ENCODE measurements at places on chromosomes 3 and 15.
A peak's percentile ranks its signal among the peaks of the same experiment; 100 is the strongest.

GRCh38 chr15:40427188-40427587 is 13.6 kb upstream of the BAHD1 start:
- no peak for DNase-seq

- DNase-seq: peak; percentile 48
Observed at GRCh38 chr3:184710870-184711492, 883 bp downstream of the MAGEF1 start.

DNA sequence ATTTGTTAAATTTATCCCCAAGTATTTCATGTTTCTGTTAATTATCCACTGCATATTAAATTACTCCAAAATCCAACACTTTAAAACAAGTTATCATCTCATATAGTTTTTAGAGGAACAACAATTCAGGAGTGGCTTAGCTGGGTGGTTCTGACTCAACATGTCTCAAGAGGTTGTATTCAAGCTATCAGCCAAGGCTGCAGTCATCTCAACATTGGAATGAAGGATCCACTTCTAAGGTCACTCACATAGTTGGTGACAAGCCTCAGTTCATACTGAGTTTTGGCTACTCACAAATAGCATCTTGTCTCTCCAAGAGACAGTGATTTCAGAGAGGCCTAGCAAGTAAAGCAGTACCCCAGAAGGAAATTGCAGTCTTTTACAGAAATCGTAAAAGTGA is 134.7 kb downstream of the NR2E3 start:
- peak; percentile 5 for DNase-seq

- DNase-seq: no peak
Observed at GRCh38 chr3:55765398-55765797, 278.3 kb upstream of the WNT5A start.

GRCh38 chr3:141240286-141240685 is 8.7 kb downstream of the PXYLP1 start:
- no peak for DNase-seq

DNA sequence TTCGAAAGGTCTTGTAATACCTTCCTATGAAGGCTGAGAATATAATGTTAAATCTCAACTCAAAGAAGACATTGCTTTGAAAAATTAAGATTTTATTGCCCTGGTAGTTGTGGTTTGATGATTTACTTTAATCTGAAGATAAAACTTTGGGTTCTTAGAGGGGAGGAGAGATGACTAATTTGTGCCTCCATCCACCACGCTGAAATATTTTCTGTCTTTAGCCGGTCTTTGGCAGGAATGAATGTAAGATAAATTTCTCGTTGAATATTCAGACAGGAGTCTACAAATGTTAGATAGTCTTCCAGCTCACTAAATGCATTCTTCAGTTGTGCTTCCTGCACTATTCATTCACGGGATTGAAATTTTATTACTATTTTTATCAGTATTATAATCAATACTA is 844.3 kb upstream of the NR2F2 start:
- DNase-seq: no peak

- peak; percentile 47 for DNase-seq
Observed at GRCh38 chr3:123552095-123552714, 32.6 kb downstream of the HACD2 start.

DNA sequence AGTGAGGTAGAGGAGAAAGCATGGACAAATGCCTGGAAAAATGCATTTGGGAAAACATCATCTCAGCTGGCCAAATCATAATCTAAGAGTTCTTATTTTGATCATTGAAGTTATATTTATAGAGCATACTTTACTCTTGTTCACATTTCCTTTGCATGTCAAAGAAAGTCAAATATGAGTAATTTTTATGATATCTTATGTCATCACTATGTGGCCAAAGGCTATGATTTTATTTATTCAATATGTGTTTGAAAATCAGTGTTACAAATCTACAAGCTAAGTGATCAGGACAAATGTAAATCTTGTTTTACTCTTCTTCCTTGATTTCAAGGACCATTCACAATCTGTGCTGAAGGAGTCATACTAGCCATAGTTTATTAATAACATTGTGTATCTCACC is 237.2 kb upstream of the DPH6 start:
- no peak for DNase-seq

DNA sequence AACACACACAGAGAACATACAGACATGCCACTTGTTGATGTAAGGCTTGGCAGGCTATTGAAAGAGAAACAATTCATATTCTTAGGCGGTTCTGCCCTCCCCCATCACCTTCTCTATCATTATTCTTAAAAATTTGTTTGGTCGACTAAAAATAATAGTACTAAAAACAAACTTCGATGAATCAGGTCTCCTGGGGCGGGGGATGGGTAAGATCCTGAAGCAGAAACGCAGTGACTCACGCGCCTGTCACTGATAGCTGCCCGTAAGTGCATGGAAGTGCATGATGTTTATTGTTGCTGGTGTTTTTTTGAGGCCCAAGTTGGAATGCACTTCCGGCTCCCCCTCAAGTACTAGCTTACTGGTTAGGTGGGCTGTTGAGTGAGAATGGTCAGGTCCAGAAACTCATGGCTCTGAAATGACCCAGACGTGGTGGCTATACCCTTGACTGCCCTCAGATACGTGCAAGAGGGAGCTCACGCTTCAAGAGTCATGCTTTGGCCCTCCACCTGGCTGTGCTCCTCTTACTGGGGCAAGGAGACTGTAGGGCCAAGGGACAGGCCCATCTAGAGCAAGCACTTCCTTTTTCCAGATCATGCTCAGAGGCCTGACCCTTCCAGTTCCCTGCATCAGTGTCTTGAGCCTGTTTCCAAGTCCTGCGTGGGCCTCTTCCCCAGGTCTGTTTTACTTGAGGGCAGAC is 10.9 kb downstream of the SMAD3 start:
- DNase-seq: peak; percentile 29

GRCh38 chr3:155594526-155595187 is 150.2 kb downstream of the PLCH1 start:
- DNase-seq: no peak

GRCh38 chr3:112333002-112333380 is at the start of gene CD200:
Gene CD200, plus strand, starts transcription at chr3:112333156. Its CDS starts 57 bp downstream, at chr3:112333213.
- no peak for DNase-seq

- no peak for DNase-seq
Observed at GRCh38 chr3:95350049-95350448, 1287.2 kb downstream of the NSUN3 start.

DNA sequence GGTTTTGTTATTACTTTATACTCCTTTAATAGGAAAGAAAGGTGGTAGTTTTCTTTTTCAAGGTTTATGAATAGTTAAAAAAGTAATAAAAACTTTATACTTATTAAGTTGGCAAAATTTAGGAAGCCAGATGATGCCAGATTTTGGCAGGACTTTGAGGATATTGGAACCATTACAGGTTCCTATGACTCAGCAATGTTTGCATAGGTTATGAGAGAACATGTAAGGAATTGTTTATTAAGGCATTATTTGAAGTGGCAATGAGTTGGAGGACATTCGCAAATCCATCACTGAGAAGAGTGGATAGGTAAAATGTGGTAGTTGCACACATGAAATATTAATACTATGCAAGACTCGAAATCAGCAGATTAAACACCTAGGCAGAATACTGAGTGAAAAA is 29.9 kb downstream of the CDAN1 start:
- DNase-seq: no peak

DNA sequence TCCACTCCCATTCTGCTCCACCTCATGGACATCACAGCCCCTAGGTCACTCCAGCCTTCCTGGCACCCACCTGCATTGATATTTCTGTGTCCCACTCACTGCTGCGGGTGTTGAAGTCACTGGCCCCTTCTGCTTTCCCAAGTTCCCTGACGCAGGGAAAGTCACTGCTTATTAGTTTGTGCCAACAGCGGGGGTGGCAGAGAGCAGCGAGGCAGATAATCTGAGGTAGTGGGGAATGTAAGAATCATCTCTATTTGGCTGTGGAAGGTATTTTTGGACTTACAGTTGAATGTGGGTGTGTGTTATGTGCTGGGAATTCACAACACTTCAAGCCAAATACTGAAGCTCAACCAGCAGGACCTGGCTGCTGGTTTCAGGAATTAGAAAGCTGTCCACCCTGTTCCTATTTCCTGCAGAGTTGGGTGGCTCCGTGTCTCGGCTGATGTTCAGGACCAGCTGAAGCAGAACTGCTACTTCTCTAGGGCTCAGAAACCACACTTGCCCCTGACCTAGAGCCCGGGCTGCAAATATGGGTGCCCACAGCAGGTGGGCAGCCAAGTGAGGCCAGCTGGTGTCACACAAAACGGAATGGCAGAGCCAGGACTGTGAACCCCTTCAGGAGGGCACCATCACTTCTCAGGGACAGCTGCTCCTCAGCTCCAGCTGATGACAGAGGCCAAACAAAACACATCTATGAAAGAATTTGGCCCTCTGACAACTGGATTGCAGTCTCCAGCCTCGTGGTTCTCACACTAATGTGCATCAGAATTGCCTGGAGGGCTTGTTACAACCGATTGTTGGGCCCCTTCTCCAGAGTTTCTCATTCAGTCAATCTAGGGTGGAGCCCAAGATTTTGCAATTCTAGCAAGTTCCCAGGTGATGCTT is 57.7 kb downstream of the SEMA5B start:
- no peak for DNase-seq

DNA sequence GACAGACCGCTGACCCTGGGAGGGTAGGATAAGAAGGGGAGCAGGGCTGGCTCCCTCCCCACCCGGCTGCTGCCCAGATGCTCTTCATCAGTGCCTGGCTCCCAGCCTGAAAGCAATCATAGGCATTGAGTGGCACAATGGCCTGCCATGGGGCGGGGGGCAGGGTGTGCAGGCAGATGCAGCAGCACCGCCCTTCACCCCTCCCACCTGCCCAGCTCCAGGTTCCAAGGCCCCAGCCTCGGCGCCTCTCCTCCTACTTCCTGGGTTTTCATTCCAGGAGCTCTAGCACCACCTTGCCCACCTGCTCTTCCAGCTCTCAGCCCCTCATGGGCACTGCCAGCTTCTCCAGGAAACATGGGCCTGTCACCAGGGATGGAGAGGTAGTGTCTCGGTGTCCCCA is 101.7 kb downstream of the MEGF11 start:
- no peak for DNase-seq

- DNase-seq: no peak
Observed at GRCh38 chr3:127762787-127763105, 59.6 kb downstream of the MGLL start.

- no peak for DNase-seq
Observed at GRCh38 chr3:117404730-117405129, 695.2 kb downstream of the TUSC7 start.

- DNase-seq: no peak
Observed at GRCh38 chr3:124760601-124761000, 30.3 kb downstream of the UMPS start.

GRCh38 chr3:116153174-116153573 is 292.1 kb downstream of the LSAMP start:
- no peak for DNase-seq

GRCh38 chr3:111758642-111759041 is 100.4 kb upstream of the PHLDB2 start:
- no peak for DNase-seq

- DNase-seq: no peak
Observed at GRCh38 chr15:76321602-76322001, 10.3 kb upstream of the ETFA start.

DNA sequence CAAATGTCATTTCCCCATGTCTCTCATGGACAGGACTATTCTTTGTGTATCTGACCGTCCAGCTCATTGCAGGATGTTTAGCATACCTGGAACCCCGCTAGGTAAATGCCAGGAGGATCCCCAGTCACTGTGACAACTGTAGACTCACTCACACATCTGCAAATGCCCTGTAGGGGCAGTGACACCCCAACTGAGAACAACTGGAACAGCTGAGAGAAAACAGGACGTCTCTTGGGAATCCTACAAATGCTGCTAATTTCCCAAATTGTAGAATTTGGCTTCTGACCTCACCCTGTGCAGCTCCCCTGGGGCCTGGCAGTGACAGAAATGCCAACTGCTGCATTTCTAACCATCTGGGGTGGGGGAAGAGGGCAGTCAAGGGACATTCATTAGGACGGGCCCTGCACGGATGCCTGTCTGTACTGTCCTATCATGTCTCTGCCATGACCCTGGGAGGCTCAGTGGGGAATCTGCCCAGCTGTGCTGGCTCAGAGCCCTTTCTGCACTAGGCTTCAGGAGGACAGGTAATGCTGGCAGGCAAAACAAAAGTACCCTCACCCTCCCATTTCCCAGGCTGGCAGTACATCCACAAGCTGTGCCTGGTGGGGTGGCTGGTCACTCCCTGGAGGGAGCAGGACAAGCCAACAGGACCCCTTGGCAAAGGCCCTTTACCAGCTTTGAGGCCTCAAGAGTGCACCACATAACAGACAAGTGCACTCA is 30.4 kb downstream of the RAB6B start:
- DNase-seq: no peak

- no peak for DNase-seq
Observed at GRCh38 chr3:141863491-141863890, 13.0 kb upstream of the ATP1B3 start.

GRCh38 chr15:42921342-42921731 is 759 bp upstream of the TTBK2 start:
- no peak for DNase-seq

DNA sequence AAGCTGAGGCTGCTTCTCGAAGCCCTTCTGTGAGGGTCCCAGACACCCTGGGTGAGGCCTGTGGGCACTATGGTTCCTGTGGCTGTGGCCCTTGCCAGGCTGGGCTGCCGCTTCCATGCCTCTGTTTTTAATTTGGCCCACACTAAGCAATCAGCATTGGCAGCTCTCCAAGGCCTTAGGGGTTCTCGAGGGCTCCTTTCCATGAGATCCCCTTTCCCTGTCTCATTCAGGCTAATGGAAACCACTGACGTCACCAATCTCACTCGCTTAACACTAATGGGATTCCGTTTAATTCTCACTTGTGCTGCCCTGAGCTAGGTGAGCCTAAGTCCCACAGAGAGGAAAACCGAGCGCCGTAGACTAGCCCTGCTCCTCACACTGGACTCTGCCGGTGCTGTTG is 60.2 kb upstream of the RAB6B start:
- DNase-seq: no peak

DNA sequence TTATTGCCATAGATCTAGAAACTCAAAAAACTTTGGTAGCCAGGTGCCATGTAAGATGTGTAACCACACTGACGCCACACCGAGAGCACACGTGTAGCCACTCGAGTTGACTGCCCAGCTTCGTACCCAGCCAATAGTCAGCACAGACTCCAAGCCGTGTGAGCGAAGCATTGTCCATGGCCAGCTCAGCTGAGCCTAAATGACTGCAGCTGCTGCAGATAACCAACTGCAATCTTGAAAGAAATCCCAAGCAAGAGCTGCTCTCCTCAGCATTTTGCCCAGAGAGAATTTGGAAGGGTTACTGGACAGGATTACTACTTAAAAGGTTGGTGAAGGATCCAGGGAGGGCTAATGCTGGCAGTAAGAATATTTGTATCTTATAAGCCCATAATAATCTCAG is 193.0 kb upstream of the THRB start:
- DNase-seq: no peak

DNA sequence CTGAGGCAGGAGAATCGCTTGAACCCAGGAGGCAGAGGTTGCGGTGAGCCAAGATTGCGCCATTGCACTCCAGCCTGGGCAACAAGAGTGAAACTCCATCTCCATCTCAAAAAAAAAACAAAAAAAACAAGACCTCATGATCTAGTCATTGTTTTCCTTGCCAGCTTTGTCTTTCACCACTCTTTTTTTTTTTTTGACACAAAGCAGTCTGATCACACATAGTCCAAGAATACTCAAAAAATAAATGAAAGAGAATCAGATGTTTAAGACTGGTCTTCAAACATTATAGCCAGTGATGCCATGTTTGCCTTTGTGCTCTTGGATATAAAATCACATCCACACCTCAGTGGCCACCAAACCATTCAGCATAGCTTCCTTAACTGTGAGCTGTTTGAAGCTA is 5.8 kb upstream of the ADAM10 start:
- no peak for DNase-seq
